Hindlimb muscle (tissue), 1 donor: ENCODE measurements at places on chromosomes 16 and 17.

DNA sequence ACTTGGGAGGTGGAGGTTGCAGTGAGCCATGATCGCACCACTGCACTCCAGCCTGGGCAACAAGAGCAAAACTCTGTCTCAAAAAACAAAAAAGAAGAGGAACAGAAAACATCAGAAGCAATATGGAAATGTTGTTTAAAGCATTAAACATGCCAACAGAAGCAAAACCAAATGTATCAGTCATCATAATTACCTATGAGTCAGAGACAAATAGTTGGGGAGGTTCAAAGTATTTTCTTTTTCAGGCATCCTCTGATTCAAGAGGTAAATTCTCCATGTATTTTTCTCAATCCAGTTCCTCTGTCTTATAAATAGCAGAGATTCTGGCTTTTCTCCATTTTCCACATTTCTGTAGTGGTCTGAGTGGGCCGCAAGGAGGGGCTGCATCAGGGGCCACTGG is 2.1 kb upstream of the TM4SF5 start:
- DNase-seq, result no peak

DNA sequence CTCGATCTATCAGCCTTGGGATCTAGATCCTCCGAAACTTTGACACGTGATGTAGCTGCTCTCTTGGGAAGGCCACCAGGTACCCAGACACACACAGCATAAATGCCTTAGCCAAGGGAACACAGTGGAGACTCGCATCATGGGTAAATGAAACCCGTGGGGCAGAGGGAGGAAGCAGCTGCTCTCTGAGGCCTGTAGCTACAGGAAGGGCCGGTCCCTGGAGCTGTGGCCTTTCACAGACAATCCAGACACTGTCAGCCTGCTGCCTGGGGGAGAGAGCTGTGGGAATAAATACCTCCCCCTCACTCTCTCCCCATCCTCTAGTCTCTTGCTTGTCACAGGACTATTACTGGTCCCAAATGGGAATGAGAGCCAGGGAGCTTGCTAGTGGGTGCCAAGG is 351.2 kb downstream of the UTP18 start:
- no peak for DNase-seq

DNA sequence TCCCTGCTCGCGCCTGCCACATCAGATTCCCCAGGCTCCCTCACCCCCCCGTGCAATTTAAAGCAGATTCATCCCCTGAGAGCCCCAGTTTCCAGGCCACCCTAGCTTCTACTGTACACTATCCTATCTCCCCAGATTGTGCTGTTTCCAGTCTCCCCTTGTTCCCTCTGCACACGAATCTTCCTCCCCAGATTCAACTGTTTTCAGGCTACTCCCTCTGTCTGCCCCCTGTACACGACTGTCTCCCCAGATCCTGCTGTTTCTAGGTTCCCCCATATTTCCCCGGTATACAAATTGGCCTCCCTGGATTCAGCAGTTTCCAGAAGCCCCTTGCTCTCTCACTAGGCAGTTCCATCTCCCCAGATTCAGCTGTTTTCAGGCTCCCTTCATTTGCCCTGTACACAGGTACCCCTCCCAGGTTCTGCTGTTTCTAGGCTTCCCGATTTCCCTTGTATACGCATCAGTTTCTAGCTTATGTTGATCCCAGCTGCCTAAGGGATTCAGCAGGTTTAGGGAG is 22.9 kb downstream of the COPZ2 start:
- no peak for DNase-seq

GRCh38 chr17:29746669-29747068 is 124.0 kb upstream of the CORO6 start:
- no peak for DNase-seq

DNA sequence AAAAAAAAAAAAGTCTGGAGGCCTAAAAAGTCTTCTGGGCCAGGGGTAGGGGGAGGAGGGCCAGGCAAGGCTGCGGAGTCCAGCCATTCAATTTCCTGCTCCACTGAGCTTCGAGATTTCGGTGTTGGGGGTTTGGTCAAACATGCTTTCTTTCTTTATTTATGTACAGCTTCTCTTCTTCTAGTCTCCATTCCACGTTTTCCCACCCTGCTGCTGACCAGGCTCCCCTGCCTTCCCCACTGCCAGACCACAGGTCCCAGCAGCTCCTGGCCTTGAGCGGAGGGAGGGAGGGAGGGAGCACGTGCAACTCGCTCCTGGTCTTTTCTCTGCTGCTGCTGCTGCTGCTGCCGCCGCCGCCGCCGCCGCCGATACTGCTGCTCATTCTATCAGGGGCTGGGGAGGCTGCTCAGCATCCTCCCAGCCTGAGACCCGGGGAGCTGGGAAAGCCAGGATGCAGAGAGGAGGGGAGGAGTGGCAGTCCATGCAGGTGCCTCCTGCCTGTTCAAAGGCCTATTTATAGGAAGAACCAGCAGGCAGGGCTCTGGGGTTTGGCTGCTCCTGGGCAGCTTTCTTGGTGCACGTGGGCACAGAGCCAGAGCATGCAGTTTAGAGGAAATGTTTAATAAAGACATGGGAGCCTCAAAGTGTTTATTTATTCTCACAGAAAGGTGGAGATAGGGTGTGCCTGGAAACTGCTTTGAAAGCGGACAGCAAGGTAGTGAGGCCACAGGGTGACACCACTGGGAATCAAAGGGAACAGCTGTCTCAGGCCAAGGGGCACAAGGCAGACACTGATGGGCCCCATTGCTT is 23.4 kb upstream of the ZFHX3 start:
- no peak for DNase-seq

DNA sequence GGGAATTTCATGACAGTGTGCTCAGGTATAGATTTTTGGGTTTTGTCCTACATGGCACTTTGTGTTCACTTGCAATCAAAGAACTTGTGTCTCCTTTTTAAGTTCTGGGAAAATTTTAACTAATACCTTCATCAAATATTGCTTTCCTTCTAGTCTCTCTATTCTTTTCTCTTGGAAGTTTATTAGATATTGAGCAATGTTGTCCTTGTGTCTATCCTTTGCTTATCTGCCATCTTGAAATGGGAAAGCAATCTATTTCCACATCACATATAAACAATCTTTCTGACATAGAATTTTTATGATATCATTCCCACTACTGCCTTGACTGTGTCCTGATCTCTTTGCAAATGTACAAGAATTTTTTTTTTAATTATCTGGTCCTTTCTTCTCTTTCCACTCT is 4.4 kb upstream of the ABCA9 start:
- DNase-seq, result no peak

DNA sequence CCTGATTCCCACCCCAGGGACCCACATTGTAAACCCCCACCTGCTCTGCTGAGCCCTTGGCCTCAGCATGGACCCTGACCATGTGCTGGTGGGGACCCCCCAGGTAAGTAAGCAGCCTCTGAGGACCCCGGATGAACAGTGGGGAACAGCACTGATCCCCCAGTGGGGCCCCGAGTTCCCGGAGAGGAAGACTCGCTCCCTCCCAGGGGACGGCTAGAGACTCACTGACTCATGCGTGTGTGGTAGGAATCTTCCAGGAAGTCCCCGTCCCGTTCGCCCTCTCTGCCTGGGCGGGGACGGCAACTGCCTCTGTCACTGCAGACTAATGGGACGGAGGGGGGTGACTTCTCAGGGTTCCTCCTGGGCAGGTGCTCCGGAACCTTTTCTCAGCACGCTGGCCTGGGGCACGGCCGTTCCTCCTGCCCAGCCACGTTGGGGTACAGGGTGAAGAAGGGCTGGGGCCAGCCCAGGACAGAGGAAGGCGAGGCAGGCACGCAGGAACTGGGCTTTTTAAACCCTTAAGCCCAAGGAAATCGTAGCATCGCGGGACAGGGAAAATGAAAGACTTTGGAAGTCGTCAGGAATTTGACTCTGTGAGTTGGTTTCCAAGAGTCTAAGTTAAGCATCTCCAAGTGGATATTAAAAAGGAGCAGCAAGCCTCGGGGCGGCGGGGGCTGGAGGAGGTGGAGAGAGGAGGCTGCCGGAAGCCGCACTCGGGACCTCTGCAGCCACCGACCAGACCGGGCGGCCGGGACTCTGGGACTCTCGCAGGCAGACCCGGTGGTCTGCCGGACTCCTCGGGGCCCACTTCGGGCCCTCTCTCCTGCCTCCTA is 178.7 kb downstream of the SEC14L1 start:
- DNase-seq, result no peak

- DNase-seq, result no peak
Observed at GRCh38 chr17:72092710-72093322, 28.0 kb upstream of the SOX9 start.

- DNase-seq, result peak; percentile 55
Observed at GRCh38 chr16:19559242-19559910, 3.9 kb downstream of the VPS35L start.

DNA sequence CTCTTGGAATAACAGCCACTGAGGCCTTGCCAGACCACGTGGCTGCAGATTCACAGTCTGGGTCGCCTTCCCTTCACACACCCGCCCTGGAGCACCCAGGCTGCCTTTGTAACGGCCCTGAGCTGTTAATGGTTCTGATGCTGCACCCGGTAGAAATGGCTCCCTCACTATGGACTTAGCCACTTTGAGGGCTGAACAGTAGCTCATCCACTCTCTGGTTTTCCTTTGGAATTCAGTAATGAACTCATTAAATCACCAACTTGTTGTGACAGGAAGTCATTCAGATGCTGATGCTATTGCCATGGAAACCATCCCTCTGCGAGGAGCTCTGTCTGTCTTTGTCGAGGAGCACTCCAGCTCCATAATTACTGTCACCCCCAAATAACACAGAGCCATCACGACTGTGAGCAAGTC is 59.2 kb downstream of the CDK5R1 start:
- no peak for DNase-seq

DNA sequence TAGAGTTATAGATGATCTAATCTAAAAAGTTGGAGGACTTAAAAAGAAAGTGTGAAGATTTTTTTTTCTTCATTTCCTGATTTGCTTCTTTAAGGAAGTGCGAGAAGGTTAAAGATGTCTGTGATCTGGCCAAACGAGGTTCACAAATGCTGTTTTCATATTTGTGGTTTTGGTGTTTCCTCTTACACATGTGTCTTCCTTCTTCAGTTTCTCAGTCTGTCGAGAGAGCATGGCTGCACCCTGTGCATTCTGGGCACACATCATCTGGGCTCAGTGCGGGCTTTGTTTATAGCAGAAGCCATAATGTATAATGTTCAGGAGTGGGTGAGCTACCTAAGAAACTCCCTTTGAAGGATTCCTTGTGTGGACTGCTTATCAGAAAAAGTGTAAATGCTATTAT is 260.4 kb upstream of the TBX2 start:
- DNase-seq, result no peak

GRCh38 chr16:72066747-72067146 is 3.7 kb downstream of the HPR start:
- DNase-seq, result peak; percentile 20

GRCh38 chr17:29177541-29177870 is 2.7 kb downstream of the MYO18A start:
- no peak for DNase-seq

DNA sequence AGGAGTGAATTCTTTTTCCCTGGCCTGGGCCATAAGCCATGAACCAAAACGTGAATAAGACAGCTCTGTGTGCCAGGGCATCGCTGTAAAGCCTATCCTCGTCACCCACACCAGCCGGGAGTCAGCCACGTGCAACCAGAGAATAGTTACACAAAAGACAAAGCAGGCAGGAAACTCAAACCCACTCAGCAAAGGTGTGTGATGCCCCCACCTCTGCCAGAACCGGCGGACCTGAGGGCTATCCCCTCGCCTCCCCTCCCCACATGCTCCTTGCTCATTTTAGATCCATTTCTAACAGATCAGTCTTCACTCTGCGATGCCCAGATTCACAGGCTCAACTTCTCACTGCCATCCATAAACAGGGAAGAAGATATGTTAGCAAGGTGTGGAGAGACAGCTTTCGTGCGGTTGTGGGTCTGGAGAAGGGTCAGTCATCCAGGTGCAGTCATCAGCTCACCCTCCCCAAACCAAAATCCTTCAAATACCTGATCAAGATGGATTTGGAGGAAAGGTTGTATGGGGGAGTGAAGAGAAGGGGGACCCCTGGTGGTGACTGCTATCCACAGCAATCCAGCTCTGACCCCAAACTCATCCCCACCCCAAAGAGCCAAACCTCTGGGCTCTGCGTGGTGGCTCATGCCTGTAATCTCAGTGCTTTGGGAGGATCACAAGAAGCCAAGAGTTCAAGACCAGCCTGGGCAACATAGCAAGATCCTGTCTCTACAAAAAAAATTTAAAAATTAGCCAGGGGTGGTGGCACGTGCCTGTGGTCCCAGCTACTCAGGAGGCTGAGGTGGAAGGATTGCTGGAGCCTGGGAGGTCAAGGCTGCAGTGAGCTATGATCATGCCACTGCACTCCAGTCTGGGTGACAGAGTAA is 219.2 kb downstream of the C16orf78 start:
- DNase-seq, result no peak

DNA sequence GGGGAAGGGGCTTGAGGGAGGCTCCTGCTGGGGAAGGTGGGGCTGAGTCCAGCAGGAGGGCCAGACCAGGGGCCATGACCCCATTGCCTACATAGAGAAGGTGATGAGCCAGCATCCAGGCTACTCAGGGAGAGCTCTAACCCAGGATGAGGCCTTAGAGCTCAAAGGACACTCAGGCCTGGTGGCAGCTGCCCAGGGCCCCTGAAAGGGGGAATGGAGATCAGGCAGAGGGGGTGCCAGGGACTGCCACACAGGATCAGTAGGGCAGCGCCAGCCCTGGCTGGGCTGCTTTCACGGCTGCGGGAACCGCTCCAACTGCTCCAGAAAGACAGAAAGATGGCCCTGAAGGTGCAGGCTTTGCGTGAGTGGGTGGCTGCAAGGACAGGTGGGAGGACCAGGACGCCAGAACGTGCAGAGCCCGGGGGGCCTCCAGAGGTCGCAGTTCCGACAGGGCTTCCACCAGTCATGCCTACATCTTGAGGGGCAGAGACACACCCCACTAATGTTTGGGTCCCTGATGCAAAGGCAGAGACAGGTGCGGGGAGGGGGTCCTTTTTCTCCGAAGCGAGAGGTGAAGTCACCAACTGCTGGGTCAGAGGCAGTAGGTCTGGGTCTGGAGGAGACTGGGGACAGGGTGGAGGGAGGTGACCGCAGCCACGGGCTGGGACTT is 882 bp upstream of the ATP6V0C start:
- no peak for DNase-seq

DNA sequence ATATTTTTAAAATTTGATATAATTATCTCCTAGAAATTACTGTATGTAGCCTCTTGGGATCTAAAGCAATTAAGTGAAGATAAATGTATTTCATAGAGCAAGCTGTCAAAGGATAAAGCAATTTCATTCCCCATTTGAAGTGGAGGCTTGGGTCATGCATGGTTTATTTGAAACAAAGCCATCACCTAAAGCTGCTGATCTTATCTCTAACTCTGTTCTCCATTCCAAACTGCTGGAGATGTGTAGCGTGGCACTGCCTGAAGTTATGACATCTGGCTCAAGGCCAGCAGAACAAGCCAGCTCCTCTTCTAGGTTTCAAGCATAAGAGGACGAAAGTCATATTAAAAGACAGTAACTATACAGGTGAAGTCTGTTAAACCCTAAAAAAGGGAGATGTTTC is 83.9 kb downstream of the HIC1 start:
- DNase-seq, result no peak

DNA sequence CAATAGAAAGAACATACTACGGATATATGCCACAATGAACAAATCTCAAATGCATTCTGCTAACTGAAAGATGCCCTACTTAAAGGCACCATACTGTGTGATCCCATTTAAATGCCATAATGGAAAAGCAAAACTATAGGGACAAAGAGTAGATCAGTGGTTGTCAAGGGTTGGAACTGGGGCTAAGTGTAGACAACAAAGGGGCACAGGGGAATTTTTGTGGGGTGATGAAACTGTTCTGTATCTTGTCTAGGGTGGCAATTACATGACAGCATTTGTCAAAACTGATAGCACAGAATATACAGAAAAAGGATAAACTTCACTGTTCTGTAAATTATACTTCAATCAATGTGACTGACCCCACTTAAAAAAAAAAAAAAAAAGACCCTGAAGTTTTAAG is 17.7 kb downstream of the GFOD2 start:
- no peak for DNase-seq

GRCh38 chr16:67198238-67198734 is 645 bp upstream of the ELMO3 start:
- DNase-seq, result no peak
